ENCODE measurements at places on chromosomes 3 and 15.

DNA sequence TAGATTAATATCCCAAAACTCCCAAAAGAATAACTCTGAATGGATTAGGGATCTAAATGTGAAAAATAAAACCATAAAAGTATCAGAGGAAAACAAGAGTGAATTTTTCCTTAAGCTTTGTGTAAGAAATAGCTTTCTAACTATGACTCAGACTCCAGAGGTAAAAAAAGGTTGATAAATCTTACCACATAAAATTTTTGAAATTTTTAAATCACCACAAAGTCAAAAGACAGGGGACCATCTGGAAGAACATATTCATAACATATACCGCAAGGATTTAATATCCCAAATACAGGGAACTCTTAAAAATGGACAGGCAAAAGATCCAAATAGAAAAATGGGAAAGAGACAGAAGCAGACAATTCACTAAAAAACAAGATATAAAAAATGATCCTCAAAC, 145.0 kb downstream of the ARNT2 start:
- no peak for DNase-seq

GRCh38 chr3:112364291-112364690, 31.3 kb downstream of the CD200 start:
- DNase-seq = no peak

- no peak for DNase-seq
Observed at GRCh38 chr3:122919291-122919610, 108.3 kb downstream of the SEMA5B start.

DNA sequence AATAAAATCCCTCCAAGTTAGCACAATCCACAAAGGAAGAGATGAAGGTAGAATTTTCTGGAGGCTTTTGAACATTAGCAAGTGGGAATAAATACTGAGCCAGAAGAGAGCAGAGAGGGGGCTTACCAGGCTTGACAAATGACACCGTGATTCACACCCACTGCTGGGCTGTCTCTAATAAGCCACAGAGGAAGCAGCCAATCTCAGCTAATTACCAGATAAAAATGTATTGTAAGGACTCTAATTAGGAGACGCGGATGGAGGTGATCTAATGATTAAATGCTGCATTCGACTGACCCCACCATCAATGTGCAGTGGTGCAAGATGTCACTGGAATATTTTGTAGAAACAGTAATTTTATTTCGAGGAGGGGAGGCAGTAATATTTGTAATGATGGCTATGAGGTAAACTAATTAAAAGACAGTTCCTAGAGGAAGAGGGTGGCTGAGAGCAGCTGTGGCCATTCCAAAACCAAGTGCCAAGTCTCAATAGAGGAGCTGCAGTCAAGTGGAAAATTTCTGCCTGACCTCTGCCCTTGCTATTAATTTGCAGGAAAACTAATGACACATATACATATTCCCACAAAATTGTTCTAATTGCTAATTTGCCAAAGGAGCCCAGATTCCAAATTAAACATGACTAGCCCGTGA, 602.2 kb downstream of the FOXP1 start:
- DNase-seq = no peak

DNA sequence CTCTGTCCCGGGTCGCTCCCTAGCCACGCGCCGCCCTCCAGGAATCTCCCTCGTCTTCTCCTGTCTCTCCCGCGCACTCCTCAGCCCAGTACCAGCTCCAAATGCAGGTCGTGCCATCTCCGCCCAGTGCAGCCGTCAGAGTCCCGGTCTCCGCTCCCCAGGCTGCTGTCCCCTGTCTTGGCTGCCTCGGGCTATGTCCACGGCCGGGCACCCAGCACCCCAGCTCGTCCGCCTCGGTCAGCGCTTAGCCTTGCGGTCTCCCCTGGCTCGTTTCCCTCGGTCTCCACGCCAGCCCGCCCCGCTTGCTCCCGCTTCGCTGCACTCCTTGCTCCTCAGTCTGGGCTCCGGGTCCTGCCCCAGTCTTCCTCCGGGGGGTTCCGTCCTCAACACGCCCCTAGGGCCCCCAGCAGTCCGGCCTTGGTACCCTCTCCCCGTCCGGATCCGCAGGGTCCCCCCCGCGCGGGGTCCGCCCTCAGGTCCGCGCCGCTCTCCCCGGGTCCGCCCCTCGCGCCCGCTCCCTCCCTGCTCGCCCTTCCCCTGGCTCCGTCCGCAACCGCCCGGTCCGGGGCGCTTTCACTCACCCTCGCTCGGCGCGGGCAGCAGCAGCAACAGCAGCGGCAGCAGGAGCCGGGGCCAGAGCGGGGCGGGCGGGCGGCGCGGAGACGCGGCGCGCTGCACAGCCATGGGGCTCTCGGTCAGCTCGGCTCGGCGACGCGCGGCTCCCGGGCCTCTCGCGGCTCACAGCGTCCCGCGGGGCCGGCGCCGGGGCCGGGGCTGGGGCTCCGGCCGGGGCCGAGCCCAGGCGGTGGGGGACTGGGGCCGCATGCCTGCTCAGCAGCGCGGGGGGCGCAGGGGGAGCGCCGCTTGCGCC, 462 bp downstream of the IGDCC3 start:
- no peak for DNase-seq

DNA sequence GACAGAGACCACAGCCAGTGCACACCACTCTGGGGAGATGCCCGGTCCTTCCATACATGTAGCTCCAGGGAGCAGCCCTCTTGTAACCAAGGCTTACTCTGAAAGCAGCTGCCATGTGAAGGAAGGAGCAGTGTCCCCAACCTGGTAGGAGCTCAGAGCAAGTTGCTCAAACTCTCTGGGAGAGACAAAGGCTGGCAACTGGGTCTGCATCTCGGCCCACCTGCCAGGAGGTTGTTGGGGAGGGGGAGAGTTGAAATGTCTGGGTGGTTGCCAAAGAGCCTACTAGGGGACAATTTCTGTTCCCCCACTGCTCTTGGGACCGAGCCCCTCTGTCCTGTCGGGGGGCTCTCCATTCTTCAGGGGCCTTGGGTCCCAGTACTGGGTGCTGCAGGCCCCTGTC, 309.9 kb downstream of the TLE3 start:
- DNase-seq = no peak

- no peak for DNase-seq
Observed at GRCh38 chr15:70575231-70576226, 187.8 kb downstream of the UACA start.

DNA sequence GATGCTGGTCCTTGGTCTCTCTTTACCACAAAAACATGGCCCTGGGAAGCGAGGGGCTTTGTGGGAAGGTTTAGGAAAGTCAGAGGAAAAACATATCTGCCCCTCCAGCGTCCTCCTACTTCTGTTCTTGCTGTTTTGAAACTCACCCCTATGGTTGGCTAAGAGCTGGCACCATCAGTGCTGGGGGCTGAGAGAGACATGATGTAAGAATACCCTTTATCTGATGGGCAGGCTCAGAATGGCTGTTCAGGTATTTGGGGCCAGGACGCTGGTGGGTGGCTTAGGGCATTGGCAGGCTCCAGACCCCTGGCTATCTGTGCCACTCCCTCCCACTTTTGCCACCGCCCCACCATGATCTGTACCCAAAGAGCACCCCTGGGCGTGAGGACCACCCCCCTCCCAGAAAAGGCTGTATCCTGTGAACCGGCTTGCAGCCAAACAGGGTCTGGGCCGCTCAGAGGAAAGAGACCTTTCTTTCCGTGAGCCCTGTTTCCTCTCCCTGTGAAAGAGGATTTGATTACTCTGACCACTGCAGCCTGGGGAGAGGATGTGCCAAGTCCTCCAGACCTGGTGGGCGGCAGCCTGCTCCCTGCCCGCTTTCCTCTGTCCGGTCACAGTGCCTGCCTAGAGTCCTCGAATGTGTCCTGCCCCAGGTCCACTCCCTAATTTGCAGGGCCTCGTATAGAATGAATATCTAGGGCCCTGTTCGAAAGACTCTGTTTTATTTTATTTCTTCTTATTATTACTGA, 61.3 kb upstream of the SLC6A6 start:
- DNase-seq = no peak

DNA sequence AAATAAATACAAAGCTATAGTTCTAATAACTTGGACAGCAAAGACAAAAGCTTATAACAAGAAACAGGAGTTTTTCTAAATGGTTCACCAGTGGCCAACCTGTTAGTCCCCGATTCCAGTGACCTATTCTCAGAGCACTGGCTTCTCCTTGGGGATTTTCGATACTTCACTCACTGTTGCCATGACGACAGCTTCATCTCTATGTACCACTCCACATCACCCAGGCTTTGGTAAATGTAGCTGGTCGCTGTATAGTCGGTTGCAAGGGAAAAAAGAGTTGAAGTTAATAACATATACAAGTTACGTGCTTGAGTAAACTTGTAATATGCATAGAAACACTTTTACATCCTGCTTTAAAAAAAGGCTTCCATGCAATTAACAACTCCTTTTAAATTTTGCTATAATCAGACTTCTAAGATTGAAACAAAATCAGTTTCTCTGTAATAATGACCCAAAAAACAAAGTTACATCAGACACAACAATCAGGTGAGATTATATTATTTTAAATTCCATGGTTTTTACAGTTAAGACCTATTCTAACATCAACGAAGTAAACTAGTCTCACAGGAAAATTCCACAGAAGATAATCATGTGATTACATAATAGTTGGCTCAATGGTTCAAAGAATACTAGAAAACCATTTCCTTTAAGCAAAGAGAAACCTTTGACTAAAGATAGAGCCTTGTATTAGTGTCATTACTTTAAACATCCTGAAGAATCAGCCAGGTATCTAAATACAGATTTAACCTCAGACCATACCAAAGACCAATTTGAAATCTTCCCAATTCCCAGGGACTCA, 2.9 kb downstream of the CCNL1 start:
- DNase-seq = no peak

GRCh38 chr15:50358845-50359244, 3.8 kb upstream of the GABPB1 start:
- DNase-seq = no peak

DNA sequence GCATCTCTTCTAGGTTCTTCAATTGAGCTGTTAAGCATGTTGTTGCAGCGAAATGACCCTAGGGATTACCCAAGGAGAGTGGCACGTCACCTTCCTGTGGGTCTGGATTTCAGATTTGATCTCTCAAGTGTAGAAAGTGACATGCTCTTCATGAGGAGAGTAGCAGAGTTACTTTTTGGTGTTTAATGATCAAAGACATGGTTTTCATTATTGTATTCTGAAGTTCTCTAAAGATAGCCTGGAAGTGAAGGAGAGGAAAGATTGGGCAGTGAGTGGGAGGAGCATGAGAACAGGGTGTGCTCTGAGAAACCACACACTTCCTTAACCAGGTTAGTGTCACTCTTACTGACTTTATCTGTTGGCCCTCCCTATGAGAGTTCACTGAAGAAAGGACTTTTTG, 153.6 kb downstream of the AKAP13 start:
- DNase-seq = no peak

DNA sequence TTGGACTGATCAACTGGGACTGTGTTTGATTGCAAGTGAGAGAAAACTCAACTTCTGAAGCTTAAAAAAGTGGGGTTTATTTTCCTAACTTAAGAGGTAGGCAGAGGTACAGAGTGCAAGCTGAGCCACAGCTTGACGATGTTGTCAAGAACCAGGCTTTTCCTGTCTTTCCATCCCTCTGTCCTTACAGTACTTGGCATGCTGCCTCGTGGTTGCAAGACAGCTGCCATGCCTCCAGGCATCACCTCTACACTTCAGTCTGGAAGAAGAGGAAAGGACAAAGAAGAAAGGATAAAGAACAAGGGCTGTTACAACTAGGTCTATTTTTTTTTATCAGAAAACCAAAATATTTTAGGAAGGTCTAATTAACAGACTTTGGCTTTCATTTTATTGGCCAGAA, 51.8 kb upstream of the GALNT15 start:
- no peak for DNase-seq

DNA sequence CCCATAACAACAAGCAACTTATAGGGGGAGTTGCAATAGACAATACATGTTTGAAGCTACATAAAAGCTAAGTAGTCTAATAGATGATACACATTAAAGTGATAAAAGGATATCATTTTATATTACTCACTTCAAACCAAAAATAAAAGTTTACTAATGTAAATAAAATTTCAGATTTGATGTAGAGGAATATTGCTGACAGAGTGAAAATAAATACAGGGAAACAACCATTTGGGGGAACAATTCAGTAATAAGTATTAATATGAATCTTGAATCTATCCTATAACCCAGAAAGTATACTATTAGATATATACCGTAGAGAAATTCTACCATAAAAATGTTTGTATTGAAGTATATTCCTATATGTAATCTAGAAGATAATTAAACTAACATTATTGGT, 1248.9 kb upstream of the EPHA6 start:
- DNase-seq = no peak

DNA sequence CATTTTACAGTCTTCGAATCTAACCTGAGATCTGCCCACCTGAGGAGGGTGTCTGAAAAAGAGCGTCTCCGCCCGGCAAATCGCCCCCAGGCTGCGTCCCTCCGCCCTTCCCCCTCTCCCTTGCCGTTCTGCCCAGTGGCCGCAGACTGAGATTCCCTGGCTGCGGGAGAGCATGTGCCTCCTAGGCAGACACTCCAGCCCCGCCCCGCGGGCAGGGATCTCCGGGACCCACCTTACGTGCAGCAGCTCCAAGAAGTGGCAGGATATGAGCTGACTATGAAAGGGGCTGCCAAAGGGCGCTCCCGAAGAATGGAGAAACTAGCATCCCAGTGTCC, 2.7 kb upstream of the WNT5A start:
- no peak for DNase-seq

- no peak for DNase-seq
Observed at GRCh38 chr3:27679691-27680090, 42.4 kb downstream of the EOMES start.

DNA sequence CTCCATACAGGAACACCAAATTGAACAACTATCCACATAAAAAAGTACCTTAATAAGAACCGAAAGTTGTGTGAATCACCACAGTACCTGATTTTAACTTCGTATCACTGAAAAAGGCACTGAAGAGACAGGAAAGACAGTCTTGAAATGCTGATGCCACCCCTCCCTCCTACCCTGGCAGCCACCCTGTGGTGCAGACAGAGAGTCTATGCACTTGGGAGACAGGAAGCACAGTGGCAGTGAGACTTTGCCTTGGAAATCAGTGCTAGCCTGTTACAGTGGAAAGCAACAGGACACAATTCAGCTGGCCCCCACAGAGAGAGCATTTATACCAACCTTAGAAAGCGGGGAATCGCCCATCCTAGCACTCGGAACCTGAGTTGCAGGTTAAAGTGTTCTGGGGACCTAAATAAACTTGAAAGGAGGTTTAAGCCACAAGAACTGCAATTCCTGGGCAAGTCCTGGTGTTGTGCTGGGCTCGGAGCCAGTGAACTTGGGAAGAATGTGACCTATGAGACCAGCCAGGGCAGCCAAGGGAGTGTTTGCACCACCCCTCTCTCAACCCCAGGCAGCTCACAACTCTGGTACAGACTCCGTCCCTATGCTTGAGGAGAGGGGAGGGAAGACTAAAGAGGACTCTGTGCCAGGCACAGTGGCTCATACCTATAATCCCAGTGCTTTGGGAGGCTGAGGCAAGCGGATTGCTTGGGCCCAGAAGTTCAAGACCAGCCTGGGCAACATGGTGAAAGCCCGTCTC, 240.1 kb downstream of the ISL2 start:
- no peak for DNase-seq

GRCh38 chr15:49235446-49236124, 65.5 kb downstream of the GALK2 start:
- peak; percentile 48 for DNase-seq

GRCh38 chr3:40379674-40380306, 7.2 kb upstream of the ENTPD3 start:
- DNase-seq = no peak

GRCh38 chr3:168459226-168459784, 363.6 kb upstream of the GOLIM4 start:
- no peak for DNase-seq
